ENCODE measurements at places on chromosomes 2 and 18.

DNA sequence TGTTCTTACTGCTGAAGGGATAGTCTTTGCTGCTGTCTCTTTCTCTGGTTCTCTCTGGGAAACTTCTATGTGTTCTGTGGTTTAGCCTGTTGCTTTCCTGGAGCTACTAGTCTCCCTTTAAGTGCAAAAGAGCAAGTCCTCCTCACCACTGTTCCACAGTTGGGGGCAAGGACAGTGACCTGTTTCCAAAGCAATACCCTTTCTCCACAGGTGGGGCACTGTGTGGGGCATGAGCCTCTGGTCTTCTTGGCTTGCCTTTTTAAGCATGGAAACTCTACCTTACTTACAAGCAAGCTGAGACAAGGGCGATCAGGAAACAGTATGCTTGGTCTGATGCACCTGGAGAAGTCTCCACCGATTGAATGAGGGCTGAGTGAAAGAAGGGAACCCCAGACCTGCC is 156.7 kb downstream of the CPS1 start:
- DNase-seq: no peak

DNA sequence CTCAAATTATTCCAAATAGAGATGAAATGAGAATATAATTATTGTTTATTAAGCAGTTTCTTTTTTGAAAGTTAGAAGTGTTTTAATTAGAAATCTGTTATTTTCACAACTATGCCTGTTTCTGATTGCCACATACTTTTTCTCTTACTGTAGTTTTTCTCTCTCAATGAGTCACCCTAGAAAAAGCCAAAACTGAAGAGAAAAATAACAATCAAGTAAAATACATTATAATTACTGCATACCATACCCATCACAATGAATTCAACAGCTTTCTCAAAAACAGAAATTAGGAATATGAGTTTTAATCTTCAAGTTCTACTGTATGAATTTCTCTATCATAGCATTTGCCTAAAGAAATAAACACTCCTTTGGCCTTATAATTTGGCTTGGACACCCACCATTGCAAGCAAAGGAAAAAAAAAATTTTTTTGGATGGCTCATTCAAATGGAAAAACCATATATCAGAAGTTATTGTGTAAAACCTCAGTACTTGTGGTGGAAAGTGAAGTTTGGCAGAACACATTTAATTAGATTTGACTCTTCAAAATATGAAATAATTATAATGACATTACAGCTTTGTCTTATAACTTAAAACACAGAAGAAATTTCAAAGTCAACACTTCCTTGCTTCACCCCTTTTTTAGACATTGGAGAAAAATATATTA is 138.5 kb downstream of the DYM start:
- DNase-seq: no peak

DNA sequence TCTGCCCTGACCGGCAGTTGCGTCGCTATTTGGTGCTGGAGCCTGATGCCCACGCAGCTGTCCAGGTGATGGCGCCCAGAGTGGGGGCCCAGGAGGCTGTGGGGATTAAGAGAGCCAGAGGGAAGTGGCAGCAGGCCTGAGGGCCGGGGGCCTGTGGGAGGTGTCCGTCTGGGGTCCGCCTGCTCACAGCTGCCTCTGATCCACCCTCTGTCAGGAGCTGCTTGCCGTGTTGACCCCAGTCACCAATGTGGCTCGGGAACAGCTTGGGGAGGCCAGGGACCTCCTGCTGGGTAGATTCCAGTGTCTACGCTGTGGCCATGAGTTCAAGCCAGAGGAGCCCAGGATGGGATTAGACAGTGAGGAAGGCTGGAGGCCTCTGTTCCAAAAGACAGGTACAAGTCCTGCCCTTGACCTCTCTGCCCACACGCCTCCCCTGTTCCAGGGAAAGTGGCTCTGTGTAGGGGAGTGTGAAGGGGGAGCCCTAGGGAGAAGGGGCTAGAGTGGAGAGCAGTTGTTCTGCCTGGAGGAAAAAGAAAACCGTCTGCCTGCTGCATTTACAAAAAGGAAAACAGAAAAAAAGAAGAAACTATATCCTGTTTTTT is 11.6 kb downstream of the STK11IP start:
- DNase-seq: no peak

DNA sequence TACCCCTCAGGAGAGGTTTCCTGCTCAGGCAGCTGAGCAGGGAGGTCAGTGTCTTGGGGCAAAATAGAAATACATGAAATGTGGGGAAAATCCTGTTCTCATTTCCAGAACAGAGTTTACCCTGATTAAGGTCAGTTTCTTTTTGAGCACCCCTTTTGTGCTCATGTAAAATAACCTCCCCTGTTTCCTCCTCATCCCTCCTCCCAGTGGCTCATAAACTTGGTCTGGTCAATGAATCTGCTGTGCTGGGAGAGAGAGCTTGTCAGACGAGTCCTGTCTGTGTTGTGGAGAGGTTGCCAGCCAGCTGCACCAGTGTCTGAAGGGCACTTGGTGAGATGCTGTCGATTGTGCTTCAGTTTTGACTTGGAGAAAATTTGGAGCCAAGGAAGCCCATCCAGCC is 48.6 kb downstream of the NTSR2 start:
- no peak for DNase-seq

DNA sequence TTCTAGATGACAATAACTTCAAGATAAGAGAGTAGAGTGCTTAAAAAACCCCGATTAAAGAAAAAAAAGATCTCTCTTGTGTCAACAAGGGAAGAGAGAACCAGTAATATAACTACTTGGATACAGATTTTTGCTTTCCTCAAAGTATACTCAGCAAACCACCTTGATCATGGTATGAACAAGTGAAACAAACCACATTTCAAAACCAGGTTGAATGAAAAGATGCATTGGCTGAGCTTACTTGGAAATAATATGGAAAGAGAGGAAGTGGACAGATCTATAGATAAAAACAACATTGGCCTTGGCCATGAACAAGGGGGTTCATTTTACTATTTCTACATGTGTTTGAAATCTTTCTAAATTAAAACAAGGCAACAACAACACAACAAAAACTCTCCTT is 50.1 kb downstream of the ATP8B1 start:
- no peak for DNase-seq

DNA sequence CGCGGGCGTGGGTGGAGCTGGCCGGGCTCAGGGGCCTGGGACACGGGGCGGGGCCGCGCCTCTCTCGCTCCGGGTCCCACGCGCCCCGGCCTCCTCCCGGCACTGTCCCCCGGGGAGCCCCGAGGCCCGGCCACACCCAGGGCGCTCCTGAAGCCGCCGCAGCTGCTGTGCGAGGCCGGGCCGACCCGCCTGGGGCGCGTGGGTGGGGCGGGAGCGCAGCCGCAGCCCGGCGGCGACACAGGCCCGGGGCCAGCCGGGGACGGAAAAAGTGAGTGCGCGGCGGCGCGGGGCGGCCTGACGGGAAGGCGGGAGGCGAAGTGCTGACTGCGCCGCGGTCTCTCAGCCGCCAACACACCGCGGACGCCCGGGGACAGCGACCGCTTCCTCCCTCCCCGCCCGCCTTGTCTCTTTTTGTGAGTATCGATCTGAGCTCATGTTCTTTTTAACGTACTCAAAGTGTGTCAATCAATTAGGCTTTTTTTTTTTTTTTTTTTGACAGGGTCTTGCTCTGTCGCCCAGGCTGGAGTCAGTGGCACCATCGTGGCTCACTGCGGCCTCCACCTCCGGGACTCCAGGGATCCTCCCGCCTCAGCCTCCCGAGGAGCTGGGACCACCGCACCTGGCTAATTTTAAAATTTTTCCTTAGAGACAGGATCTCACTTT is 14.5 kb downstream of the PDCD1 start:
- peak; percentile 39 for DNase-seq

DNA sequence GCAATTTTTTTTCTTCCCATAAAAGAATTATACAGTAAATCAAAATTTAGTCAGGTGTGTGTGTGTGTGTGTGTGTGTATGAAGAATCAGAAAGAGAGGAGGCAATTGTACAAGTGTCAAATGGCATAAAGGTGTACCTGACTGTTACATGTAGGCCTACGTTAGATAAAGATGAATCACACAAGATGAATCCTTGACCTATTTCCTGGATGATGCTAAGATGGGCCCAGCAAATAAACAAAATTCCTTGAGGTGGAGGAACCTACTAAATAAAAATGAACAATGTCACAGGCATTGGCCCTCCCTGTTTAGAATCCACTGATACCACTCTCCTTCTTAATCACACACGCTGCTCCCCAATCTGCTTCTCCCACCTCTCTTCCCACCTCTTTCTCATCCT is 79.7 kb upstream of the LRATD1 start:
- no peak for DNase-seq

- DNase-seq: no peak
These were observed 416.1 kb downstream of the LPIN1 start for GRCh38 chr2:12162269-12163247.

GRCh38 chr2:190626641-190627210 is 22.2 kb upstream of the NAB1 start:
- no peak for DNase-seq

- no peak for DNase-seq
These were observed 640.6 kb downstream of the EPHA4 start for GRCh38 chr2:220931491-220931890.

- no peak for DNase-seq
These were observed 589.6 kb upstream of the FAM98A start for GRCh38 chr2:34188464-34189303.

Measured in head of caudate nucleus (tissue), 42 donors.